ENCODE measurements at places on chromosomes 7 and 10.

GRCh38 chr7:346116-346898 lies 56.3 kb downstream of the FOXL3 start:
- no peak for DNase-seq

- no peak for DNase-seq
Measured at GRCh38 chr7:20153567-20153966, 63.6 kb downstream of the MACC1 start.

DNA sequence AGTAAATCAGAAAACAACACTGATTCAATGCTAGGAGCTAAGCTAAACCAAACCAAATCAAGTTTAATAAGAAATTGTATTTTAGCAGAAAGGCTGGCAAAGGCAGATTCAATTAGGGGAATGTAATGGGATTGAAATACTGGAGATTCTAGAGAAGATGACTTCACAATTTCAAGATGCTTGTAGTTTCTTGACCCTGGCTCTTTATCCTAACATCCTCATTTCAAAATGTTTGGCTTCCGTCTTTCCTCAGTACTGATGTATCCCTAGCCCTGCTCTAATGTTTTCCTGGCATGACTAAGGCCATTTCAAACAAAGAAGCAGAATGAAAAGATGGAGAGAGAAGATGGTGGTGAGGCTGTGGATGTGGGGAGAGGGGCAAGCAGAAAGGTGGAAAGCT lies 2.7 kb upstream of the JCAD start:
- no peak for DNase-seq

DNA sequence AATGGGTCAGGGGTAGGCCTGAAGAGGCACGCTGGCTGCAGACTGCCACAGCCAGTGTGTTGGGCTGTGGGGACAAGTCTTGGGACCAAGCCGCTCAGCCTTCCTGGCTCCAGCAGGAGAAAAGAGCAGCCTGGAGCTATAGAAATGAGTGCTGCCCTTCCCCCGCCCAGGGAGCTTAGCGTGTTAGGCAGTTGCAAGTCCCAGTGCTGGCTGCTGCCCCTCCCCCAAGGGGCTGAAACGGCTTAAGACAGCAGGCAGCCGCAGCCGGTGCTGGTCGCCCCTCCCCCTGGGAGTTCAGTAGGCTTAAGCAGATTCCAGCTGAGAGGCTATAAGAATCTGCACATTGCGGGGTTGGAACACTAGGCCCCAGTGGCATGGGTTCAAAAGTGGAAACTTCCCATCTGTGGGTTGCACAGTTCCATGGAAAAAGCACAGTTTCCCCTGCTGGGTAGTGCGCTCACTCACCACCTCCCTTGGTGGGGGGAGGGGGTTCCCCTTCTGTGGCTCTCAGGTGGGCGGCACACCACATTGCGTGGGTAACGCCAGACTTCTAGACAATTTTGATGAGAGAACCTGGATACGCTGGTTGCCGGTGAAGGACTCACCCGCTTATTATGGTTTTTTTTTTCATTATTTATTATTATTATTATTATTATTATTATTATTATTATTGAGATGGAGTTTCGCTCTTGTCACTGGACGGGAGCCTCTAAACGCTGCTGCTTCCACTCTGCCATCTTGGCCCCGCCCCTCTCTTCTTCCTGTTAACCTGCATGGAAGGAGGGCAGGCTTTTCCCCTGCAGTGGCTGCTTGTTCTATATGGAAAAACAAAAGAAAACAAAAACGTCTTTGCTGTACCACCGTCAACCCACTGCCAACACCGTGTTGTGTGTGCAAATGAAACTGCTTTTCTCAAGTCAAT lies 151.1 kb downstream of the CXCL12 start:
- no peak for DNase-seq

- DNase-seq = no peak
Measured at GRCh38 chr7:2956526-2957368, 86.9 kb downstream of the CARD11 start.

- no peak for DNase-seq
Measured at GRCh38 chr7:137245186-137245585, 98.3 kb downstream of the PTN start.

DNA sequence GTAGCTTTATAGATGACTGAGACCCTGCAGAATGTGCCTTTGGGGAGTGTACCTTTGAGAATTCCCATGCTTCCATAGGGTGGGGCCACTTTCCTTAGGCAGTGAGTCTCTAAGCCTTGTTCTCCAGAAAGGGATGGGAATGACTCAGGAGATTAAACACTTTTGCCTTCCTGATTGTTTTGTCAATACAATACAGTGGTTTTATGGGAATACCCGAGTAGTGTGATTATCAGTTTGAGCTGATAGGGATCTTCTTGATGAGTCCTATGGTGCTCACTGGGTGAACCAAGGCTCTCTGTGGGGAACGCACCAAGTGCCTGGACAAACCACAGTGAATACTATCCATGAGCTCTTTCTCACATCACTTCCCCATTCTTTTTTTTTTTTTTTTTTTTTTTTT lies 6.3 kb downstream of the MYOF start:
- DNase-seq = peak; percentile 36

DNA sequence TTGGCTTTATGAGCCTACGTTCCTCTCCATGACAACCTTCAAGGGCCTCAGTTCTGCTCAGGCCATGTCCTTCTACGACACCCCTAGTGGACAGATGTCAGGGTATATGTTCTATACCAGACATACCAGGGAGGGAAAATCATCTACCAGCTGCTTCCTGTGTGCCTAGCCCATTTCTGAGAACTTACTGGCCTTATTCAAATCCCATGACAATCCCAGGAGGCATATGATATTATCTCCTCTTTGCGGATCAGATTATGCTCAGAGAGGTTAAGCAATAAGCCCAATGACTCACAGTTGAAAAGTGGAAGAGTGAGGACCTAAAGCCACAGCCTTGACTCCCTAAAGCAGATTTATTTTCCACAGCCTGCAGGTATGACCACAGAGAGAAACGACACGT lies 139.3 kb downstream of the GLI3 start:
- peak; percentile 3 for DNase-seq

DNA sequence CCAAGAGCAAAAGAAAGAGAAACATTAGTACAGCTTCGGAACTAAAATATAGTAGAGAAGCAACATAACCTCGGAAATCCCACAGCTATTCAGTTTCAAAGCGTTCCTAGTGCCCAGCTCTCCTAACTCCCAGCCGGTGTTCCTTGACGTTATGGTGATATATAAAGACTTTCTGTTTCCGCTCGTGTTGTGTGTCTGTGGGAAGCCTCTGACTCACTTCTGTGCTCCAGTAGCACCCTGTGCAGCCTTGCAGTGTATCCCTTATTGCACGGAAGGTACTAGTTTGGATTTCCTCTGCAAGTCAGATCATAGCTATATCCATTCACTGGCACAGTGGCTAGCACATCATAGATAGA lies 535 bp downstream of the ASAH2B start:
- DNase-seq = peak; percentile 15

DNA sequence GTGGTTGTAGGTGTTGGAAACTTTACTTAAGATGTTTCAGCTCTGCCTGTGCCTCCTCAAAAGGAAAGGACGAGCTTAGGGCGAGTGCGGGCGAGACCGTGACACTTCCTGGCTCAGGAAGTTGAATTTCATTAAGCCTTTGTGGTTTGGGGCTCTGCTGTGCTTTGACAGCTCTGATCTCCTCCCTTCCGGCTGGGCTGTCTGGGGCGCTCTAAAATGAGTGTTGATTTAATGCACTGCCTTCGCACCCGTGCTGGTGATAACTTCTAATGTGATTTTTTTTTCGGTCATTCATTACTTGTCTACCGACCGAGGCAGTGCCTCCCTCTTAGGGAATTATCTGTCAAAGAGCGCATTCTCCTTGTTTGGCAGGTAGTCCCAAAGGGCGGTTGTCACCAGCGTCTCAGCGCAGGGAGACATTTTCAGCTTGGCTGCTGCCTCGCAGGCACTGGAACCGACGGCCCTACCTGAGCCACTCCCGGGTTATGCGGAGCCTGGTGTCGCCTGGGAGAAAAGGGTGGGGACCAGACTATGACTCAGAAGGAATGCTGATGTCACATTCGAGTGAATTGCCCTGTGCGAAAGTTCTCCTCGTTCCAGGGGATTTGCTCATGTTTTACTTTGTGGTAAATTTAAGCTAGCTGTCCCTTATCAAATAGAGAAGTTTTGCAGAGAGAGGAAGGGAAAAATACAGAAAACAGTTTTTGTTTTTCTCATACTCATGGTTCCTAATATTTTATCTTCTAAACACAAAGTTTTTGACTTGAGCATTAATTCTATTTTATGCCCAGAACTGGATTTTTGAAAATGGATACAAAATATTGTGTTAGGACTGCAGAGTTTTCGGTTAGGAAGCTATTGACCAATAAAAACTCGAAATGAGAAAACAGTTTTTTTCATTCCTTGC lies 920 bp downstream of the TES start:
- peak; percentile 66 for DNase-seq

DNA sequence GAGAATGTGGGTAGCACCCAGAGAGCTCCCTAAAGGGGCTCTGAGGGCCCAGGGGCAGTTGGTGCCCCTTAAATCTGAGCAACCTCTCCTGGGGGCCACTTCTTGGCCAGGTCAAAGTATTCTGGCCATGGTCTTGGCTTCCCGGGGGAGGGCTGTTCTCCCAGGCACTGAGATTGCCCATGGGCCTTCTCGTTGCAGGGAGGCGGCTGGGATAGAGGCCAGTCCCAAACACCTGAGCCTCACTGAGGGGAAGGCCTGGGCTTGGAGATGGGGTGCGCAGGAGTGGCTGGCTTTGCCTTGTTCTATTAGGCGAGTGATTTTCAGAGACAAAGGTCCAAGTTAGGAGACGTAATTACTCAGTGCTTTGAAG lies 33.5 kb downstream of the ZNF783 start:
- DNase-seq = no peak

GRCh38 chr7:37357637-37357996 lies 91.0 kb downstream of the ELMO1 start:
- no peak for DNase-seq

- DNase-seq = peak; percentile 86
Measured at GRCh38 chr7:36945612-36946400, 221.5 kb upstream of the AOAH start.

DNA sequence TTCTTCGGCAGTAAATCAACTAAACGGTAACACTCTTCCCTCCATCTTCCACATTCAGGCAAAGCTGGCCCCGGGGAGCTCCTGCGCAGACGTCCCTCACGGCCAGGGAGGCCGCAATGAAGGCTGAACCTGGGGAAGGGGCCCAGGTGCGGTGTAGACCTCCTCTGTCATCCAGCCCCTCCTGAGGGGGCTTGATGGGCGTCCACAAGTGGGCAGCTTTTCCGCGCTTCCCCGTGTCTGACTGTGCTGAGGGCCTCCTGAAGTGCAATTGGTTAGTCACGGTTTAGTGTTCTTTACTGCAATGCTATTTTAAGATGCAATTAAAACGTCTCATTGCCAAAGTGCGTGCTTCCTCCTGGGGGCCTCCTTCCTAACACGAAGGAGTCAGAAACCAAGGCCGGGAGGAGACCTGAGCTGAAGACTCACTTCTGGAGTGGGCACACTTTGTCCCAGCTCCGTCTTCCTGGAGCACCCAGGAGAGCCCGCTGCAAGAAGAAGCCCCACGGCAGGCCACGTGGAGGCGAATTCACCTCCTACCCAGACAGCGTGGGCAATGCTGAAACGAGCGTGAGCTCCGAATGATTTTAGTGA lies 173.3 kb downstream of the ELFN1 start:
- DNase-seq = no peak

GRCh38 chr7:157627033-157627432 lies 290.2 kb downstream of the DNAJB6 start:
- no peak for DNase-seq

GRCh38 chr7:155545348-155545747 lies 1.0 kb downstream of the CNPY1 start:
- DNase-seq = no peak

- DNase-seq = no peak
Measured at GRCh38 chr10:125407000-125407502, 246.7 kb upstream of the CTBP2 start.

DNA sequence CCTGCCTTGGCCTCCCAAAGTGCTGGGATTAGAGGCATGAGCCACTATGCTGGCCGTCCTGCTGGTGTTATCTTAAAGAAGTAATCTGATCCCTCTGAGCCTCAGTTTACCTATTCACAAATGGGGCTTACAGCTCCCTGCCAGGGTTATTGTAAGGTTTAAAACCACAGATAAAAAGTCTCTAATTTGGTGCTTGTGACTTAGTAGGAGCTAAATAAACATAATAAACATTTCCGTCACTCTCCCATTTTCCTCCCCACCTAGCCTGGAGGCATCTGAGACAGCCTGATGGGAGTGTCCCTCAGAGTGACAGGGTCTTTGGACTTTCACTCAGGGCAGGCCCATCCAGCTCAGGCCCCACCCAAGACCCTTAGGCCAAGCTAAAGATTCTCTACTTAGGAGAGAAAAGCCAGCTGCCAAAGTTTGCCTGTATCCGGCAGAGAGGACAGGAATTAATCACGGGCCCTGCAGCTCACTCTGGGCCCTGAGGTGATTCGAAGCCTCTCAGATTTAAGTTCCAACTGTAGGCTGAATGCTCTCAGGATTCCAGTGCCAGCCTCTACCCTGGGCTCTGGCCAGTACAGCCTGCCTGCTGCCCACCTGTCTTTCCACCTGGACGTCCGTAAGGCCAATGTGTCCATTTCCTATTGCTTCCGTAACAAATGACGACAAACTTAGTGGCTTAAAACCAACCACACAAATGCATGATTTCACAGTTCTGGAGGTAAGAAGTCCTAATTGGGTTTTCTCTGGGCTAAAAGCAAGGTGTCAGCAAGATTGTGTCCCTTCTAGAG lies 21.8 kb upstream of the DUSP5 start:
- DNase-seq = no peak

- DNase-seq = no peak
Measured at GRCh38 chr10:132790470-132790869, 4.5 kb upstream of the NKX6-2 start.

DNA sequence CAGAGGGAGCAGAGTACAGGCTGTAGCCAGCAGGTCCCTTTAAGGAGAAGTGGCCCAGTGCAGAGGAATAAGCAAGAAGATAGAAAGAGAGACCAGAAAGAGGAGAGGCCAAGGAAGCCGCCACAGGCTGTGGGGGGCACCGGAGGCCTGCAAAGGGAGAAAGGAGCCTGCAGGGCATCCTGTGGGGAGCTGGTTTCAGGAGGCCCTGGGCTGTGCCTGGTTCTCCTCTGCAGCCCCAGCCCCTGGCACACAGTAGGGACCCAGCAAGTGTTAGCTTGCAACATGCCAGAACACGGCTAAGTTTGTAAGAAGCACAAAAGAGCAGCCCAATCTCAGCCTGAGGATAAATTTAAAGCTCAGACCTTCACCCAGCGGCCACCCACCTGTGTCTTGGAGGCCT lies 12.3 kb upstream of the C10orf71 start:
- DNase-seq = no peak

- DNase-seq = no peak
Measured at GRCh38 chr7:100171087-100171681, 2.8 kb upstream of the GAL3ST4 start.

Data from HepG2 (cell line).